Fibroblast of villous mesenchyme (primary cell): ENCODE measurements at places on chromosomes 13 and 19. TPM values are rescaled to one million over a fixed set of nuclear protein-coding genes. Genes with fewer than 3 reads are reported as not detected.

The OVOL3 gene
- not detected in 2 replicates for total RNA-seq

GRCh38 chr13:112509190-112509589 lies 78.8 kb downstream of the TUBGCP3 start:
- DNase-seq, result no peak

DNA sequence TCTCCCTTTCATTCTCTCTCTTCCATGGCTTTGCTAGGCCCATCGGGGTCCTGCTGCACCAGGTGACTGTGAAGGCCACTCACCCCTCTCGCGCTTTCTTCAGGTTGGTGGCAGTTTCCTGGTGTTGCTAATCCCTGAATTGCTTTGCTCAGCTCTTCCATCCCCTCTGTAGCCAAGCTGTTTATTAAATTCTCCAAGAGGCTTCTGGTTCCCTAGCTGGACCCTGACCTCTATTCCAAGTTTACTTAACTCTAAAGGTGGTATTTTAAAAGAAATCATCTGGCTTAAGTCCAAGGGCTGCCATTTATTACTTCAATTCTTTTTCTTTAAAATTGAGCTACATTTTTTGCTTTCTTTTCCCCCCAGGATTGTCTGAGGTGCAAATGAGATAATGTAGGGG lies 32.7 kb upstream of the MICU2 start:
- DNase-seq, result no peak

The ZNF823 gene
- 5.2 and 5.6 TPM in 2 replicates for total RNA-seq

The SNAPC2 gene
- 17.7 and 23.5 TPM in 2 replicates for total RNA-seq

The CEACAM20 gene
- not detected in 2 replicates for total RNA-seq

GRCh38 chr19:48961051-48961649 lies 4.0 kb upstream of the FTL start:
- DNase-seq, result no peak

The IL11 gene
- 3.0 and 5.2 TPM in 2 replicates for total RNA-seq

The CYP2A6 gene
- not detected in 2 replicates for total RNA-seq

DNA sequence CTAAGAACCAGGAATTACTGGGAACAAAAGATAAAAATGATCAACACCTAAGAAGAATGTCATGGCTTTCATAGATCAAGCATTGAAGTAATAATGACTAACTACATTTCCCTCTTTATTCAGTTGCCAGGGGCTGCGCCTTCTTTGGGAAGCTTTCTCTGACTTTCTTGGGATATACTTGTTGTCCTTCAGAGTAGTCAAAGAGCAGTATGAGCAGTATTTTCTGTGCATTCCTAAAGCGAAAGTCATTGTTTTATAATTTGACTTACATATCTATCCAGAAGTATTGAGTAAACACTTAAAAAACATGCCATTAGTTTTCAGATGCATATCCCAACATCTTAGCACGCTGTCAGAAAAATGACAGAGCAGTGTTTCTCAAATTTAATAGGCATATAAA lies 2412.4 kb downstream of the PCDH9 start:
- no peak for DNase-seq

DNA sequence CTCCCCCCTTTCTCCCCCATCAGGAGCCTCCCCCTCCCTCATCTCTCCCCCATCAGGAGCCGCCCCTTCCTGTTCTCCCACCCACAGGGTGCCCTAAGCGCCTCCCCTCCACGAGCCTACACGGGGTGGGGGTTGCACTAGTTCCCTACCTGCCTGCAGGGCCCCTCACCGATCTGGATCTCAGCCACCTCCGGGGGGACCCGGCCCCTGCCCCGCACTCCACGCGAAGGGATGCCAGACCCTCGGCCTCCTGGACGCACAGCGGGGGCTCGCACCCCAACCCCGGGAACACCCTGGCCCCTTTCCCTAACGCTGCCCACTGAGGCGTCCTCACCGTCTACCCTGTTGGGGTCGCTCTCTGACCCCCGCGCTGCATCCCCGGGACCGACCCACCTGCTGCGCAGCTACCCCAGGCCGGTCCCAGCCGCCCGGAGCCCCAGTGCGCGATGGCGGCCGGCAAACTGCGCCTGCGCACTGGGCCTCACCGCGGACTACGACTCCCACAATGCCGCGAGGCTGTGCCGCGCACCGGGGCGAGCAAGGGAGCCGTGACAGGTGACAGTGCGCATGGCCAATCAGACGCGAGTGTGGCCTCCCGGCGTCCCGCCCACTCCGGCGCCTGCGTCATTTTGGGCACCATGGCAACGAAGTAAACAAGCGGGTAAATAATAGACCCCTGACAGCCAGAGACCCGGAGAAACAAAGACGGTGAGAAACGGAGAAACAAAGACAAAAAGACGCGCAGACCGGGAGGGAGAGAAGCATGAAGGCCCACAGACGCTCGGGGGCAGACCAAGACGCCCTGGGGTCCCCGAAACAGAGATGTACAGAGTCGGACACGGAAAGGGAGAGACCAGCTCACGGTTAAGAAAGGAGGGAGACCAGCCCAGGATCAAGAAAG lies at the start of gene ZSCAN18:
Gene ZSCAN18, minus strand, starts transcription at position 451 of the 901 bp plus-strand sequence. CDS start 7,964 bp downstream, outside the sequence.
- peak; percentile 94 for DNase-seq

The IGFLR1 gene
- 0.43 and 0.64 TPM in 2 replicates for total RNA-seq

- DNase-seq, result peak; percentile 17
Observed at GRCh38 chr13:101618440-101619187, 166.1 kb downstream of the ITGBL1 start.

GRCh38 chr13:106348075-106348840 lies 187.2 kb downstream of the EFNB2 start:
- DNase-seq, result peak; percentile 34

DNA sequence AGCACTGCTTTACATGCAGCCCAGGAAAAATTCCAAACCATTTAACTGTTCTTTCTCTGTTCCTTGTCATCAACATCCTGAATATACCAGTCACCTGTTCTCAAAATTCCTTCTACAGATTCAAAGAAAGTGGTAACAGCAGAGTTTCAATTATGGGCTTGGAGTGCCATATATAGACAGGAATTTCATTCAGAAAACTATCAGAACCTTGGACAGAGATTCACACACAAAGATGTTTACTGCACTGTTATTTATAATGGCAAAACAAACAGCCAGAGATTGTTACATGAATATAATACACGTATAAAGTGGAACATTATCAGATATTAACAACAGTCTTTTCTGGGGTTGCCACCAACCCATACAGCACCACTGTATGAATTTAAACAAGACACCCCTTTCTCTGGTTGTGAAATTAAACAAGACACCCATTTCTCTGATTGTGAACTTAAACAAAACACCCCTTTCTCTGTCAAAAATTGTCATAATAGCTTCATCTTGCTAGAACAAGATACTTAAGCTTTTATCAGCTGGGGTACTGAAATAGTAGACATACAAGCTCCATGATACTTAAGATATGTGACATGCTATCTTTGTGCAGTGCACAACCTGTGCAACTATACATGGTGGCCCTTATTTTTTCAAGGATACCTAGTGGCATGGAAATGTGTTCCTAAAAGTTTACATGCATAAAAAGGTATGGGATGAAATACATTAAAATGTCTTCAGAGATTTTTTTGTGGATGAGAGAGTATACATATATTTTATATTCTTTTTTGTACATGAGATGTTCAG lies 12.6 kb downstream of the CACNA1A start:
- no peak for DNase-seq

- DNase-seq, result peak; percentile 58
Observed at GRCh38 chr19:48629599-48630295, 7.4 kb downstream of the DBP start.

- no peak for DNase-seq
Observed at GRCh38 chr13:30115257-30115600, 192.1 kb downstream of the KATNAL1 start.

The PTGIR gene
- 3.5 and 5.5 TPM in 2 replicates for total RNA-seq

The TIMM13 gene
- 24.2 and 34.8 TPM in 2 replicates for total RNA-seq

GRCh38 chr19:18436671-18437490 lies 1.1 kb downstream of the ISYNA1 start:
- peak; percentile 95 for DNase-seq

The RFC3 gene
- 13.2 and 18.6 TPM in 2 replicates for total RNA-seq

The NCR1 gene
- total RNA-seq, result not detected in 2 replicates

The ACP5 gene
- total RNA-seq, result 0.43 and 2.3 TPM in 2 replicates

The FUT6 gene
- not detected in 2 replicates for total RNA-seq

- DNase-seq, result no peak
Observed at GRCh38 chr13:95763601-95764000, 86.7 kb downstream of the DNAJC3 start.

DNA sequence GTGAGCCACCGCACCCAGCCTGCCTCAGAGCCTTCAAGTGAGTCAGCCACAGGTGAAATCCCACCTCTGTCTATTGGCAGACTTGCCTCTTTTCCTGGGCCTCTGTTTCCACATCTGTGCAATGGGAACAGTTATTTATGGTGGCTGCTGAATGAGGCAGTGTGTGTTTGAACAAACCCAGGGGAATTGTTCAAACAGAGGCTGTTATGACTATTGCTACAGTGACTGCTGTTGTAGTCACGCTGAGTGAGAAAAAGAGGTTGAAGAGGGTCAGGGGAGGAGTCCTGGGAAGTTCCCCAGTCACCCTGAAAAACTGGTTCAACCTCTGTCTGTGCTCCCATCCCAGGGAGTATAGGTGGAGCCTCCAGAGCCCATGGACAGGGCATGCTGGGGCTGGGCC lies at the start of gene CEACAM19:
Gene CEACAM19, plus strand, starts transcription at position 83 of the 400 bp plus-strand sequence. CDS start 450 bp downstream, outside the sequence.
- DNase-seq, result no peak

DNA sequence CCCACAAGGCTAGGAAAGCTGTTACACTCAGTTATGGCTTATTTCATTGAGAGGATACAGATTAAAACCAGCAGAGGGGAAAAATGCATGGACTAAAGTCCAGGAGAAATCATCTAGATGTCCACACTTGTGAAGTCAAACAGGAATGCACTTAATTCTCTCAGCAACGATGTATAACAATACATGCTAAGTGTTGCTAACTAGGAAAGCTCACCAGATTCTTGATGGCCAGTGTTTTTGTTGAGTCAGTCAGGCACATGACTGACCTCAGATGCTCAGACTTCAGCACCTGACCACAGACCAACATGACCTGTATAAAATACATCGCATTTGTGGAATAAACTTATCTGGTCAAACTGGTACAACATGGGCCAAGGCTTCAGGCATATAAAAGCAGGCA lies 470.2 kb upstream of the PRR20A start:
- no peak for DNase-seq

The KASH5 gene
- total RNA-seq, result not detected in 2 replicates

The UBAC2 gene
- 30.0 and 45.3 TPM in 2 replicates for total RNA-seq

The ELSPBP1 gene
- not detected in 2 replicates for total RNA-seq

GRCh38 chr19:11480715-11481533 lies at the start of gene ELAVL3:
ELAVL3 (minus strand) TSS chr19:11481046; CDS start chr19:11480608, 438 bp downstream.
- DNase-seq, result no peak

DNA sequence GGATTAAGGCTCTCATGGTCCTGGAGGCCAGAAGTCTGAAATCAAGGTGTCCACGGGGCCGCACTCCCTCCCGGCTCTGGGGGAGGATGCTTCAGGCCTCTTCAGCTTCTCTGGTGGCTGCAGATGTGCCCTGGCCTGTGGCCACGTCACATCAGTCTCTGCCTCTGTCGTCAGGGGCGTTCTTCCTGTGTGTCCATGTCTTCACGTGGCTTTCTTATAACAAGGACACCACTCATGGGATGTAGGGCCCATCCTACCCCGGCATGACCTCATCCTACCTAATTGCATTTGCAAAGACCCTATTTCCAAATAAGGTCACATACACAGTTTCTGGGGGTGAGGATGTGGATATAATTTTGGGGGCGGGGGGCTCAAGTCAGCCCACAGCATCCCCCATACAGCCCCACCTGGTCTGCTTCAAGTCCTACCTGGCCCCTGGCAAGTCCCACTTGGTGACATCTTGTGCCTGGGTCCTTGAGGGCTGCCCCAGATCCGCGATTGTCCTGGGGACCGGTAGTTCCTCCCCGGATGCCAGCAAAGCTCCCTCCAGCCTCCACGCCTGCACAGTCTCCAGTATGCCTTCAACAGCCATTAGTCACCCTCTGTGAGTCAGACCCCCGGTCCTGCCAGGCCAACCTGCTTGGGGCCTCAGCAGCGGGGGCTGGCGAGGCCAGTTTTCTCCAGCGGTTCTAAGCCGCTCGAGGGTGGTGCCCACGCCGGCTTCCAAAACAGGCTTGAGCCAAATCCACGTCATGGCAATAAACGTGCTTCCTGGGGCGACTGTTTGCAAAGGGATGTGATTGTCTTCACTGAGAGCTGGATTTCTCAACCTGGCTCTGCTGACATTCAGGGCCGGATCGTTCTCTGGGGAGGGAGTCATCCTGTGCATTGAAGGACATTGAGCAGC lies 32.2 kb downstream of the MYO9B start:
- peak; percentile 98 for DNase-seq

DNA sequence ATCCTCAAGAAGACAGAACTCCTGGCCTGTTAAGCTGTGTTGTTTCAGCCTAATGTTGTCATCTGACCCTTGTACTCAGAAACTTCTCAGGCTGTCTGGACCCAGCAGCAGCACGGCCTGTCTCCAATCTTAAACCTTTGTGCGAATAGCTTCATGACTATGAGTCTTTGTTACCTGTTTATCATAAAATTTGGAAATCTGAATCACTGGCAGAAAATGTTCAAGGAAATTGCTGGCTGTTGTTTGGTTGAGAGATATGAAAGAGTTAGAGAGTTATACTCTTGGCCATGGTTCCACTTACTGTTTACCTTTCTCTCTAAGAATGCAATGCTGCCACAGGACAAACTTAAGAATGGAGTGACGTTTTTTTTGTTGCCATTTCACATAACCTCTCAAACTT lies 59.6 kb downstream of the EFNB2 start:
- no peak for DNase-seq

DNA sequence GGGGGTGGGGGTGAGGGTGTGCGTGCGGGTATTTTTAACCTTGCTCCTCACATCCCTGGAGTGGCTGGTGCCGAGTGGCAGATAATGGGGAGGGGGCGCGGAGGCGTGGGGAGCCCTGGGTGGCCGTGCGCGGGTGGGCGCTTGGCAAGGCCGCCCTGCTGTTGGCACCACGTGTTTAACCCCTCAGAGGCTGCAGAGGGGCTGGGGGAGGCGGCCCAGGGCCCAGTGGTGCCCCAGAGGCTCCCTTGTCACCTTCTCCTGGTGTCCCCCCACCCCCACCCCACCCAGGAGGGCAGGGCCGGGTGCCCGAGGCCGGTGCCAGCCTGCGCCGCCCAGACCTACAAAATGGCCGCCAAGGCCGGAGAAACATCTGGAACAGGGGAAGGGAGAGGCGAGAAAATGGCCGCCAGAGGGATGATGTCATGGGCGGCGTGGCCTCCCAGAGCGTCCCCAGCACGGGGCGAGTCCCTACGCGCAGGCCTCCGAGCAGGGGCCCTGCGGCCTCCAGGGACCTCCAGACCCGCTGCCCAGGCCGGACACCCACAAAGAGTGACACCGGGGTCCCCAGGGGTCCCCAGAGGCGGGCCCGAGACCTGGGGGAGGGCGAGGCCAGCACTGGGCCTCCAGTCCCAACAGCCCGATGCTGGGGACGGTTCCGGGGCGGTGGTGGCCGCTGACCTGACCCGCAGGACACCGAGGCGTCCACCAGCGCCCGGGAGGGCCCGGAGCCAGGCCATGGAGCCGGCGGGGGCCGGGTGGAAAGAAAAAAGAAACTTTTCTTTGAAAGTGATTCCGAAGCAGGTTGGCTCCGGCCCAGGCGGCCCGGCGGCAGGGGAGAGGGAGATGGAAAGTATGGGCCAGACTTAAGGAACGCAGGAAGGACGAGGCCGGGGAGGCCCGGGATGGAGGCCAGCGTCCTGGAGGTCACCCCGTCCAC lies 38.2 kb downstream of the NFIC start:
- DNase-seq, result peak; percentile 90

- peak; percentile 66 for DNase-seq
Observed at GRCh38 chr19:34189199-34189916, 17.1 kb downstream of the LSM14A start.

The RAB20 gene
- 4.2 and 4.7 TPM in 2 replicates for total RNA-seq

GRCh38 chr13:49410477-49410876 lies 33.4 kb downstream of the CAB39L start:
- DNase-seq, result no peak
